ENCODE measurements at places on chromosomes 1 and 21.

GRCh38 chr1:231757101-231757404 lies 130.5 kb downstream of the DISC1 start:
- DNase-seq: no peak

- no peak for DNase-seq
Measured at GRCh38 chr1:64811131-64811530, 66.3 kb downstream of the RAVER2 start.

DNA sequence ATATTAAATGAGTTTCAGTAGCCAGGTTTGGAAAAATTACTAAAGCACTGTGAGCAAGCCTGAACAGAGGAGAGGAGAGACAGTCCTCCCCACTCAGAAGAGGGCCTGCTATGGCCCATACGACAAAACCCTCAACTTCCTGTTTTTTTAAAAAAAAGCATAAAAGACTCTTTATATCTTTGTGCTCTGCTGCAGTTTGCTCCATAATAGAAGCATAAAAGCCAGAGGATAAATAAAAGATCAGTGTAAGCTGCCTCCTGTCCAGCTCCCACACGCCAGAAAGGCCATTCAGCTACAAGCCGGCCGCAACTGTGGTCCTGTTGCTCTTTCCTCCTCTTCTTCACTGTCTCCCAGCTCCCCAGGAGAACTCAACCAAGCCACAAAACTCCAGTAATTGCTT lies 37.8 kb downstream of the NID1 start:
- DNase-seq: no peak

GRCh38 chr21:35732788-35733187 lies 327.5 kb downstream of the SETD4 start:
- no peak for DNase-seq

GRCh38 chr1:201309416-201309815 lies 26.1 kb downstream of the PKP1 start:
- no peak for DNase-seq

GRCh38 chr1:53093451-53093754 lies 31.4 kb downstream of the PODN start:
- DNase-seq: no peak

GRCh38 chr1:198212675-198213074 lies 55.9 kb downstream of the NEK7 start:
- DNase-seq: no peak

DNA sequence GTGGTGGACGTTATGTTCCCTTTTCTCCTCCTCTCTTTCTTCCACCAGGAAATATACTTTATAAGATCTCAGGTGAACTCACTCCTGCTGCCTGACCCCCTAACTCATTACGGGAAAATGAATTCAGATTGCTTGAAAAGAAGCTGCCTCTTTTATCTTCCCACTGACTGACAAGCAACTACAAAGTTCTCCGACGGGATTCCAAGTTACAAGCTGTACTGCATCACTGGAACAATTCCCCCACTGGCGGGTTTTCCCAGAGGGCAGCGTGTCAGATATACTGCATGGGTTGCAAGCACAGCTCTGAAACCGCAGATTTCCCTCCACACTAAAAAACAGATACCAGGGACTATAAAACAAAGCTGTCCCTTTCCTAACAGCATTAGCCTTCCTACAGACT lies 390.6 kb downstream of the KCTD3 start:
- DNase-seq: no peak

DNA sequence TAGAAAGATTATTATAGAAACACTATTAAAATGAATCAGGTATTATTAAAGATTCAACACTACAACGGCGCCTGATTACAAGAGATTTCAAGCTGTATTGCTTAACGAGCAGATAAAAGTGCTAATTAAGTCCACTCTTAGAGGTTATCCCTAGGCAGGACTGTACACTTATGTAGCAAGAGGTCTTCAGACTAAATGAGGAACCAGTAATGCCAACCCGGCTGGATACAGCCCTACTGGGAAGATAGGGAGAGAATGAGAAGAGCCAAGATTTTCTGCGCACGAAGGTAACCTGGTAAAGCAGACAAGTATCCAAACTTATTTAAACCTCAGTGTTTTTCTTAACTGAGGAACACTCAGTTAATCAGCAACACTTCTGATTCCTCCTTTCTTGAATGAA lies 115.7 kb upstream of the HIVEP3 start:
- DNase-seq: no peak

DNA sequence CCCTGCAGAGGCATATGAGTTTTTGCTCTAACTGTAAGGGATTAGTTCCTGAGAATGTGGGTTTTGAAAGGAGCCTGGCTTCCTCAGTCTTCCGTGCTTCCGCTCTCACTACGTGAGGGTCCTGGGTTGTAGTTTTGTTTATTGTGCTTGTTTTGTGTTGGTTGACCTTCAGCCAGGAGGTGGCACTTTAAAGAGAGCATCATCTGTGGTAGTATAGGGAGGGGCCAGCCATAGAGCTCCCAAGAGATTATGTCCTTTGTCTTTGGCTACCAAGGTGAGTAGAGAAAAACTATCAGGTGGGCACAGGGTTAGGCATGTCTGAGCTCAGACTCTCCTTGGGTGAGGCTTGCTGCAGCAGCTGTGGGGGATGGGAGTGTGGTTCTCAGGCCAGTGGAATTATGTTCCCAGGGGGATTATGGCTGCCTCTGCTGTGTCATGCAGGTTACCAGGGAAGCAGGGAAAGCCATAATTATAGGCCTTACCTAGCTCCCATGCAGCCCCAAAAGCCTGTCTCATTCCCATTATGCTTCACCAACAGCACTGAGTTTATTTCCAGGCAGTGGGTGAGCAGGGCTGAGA lies 23.5 kb downstream of the CYP4B1 start:
- DNase-seq: no peak

DNA sequence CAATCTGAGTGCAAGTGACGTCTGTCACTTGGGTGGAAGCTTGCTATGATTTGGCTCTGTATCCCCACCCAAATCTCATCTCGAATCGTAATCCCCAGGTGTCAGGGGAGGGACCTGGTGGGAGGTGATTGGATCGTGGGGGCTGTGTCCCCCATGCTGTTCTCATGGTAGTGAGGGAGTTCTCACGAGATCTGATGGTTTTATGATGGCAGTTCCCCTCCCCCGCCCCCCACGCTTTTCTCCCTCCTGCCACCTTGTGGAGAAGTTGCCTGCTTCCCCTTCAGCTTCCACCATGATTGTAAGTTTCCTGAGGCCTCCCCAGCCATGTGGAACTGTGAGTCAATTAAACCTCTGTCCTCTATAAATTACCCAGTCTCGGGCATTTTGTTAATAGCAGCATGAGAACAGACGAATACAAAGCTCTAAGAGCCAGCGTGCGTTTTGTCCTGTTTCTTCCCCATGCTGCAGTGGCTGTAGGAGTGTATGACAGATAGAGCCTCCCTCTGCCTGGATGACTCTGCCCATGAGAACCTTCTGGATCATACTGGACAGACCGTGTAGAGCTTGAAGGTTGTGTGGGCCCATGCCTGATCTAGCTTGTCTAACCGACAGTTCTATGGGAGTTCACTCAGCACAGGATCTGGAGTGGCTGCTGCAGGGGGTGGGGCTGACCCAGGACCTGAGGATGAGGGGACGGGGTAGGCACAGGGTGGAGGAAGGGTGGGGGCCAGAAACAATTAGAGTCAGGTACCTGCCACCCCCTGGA lies 139.7 kb upstream of the ERRFI1 start:
- no peak for DNase-seq

GRCh38 chr1:181089676-181090544 lies 1.4 kb downstream of the IER5 start:
- DNase-seq: peak; percentile 88

DNA sequence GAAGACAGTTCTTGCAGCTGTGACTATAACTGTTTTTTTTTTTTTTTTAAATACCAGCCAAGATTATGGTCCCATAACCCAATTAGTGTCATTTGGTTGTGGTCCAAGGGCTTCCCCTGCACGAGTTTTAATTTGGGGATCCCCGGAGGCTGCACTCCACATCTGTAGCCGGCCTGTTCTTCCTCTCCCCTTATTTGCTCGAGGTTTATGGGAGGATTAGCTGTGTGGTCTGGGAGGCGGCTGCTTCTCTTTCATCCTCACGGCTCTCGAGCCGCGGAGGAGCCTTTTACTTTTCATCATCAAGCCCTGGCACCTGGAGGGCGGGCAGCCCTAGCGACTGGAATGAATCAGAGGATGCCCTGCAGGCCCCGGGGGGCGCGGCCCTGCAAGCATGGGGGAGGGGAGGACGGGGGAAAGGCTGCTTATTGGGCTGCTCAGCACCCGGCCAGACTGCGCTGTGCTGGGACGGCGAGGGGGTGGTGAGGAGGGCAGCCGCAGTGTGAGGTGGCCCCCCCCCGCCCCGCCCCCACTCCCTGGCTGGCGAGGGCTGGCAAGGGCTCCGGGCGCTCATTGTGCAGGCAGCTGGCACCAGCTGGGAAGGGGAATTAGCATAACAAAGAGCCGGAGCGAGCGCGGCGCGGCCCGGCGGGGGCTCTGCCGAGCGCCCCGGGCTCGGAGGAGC lies 18.5 kb downstream of the SERTAD4 start:
- no peak for DNase-seq

GRCh38 chr1:247114351-247115140 lies 10.4 kb upstream of the ZNF669 start:
- DNase-seq: no peak

GRCh38 chr1:54070171-54070837 lies 16.9 kb downstream of the TCEANC2 start:
- peak; percentile 67 for DNase-seq

GRCh38 chr1:230167419-230167852 lies 100.4 kb downstream of the GALNT2 start:
- peak; percentile 57 for DNase-seq

DNA sequence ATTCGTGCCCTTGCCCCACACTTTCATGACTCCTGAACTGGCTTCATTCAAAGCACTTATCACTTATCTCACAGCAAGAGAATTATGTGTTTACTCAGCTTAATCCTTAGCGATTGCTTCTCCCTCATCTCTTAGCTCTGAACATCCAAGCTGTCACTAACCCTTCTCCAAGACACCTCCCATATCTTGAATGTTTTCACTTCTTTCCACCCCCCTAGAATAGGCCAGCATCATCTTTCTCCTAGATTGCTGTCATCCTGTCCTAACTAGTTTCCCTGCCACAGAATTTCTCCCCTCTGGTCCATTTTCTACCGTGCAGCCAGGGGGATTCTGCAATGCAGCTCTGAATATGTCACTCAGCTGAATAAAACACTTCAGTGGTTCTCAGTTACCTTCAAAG lies 68.6 kb upstream of the SPATA6 start:
- DNase-seq: no peak

DNA sequence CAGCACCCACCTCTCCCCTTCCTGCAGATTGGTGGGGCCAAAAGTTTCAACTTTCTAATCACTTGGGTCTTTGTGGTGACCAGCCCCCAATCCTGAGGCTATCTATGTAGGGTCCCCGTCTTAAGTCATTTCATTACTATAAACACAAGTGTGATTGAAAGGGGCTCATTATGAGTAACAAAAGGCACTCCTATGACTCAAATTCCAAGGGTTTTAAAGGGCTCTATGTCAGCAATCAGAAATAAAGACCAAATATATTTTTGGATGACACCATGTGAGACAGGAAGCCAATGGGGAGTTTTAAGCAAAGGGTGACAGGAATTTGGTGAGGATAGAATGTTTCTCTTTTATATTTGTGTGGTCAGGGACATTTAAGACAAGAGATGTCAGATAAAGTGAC lies 6.2 kb downstream of the ERO1B start:
- no peak for DNase-seq

- DNase-seq: no peak
Measured at GRCh38 chr21:34836933-34837505, 168.2 kb downstream of the CLIC6 start.

DNA sequence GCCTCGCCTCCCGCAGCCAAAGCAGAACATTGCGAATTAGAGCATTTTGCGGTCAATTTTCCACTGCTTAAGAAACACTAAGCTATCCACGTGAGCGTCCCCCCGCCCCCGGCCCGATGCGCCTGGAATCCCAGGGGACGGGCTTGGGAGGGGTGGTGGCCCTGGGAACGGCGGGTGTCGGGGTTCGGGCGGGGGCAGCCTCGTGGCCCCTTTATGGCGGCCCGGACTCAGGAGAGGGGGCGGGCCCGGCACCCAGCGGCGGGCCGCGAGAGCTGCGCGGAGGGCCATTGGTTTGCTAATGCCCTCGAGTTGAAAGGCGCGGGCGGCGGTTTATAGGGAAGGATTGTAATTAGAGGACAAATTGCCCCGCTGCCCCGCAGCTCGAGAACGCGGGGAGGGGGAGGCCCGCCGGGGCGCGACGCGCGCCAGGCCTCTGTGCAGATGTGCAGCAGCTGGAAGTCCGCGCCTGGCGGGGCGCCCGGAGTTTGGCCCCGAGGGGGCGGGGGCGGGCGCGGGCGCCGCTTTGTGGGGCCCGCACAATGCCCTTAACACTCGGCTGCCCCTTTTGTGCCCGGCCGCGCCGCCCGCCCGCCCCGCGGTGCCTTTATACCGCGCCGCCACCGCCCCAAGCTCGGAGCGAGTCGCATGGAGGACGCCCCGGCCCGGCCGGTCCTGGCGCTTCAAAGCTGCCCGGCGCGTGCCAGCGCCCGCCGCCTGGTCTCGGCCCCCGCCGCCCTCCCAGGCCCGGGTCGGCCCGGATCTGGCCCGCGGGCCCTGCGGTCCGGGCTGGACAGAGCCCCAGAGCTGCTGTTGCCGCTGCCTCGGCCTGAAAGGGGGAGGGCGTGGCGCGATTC lies 1.9 kb upstream of the HES3 start:
- DNase-seq: no peak

DNA sequence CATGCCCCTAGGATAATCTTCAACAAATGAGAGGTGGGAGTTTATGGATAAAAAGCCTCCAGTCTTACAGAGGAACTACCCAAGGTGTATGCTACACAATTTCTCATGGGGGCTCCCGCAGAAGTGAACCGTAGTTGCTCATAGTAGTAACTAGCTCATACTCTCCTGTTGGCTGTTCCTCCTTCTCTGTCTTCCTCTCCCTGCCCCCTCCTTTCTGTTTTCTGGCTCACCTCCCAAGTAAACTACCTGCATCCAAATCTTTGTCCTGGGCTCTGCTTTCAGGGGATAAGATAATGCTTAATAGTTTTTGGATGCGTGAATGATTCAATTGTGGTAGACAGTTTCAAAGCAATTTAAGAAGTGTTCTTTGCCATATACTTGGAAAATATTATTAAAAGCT lies 90.1 kb upstream of the ROR1 start:
- DNase-seq: no peak

GRCh38 chr1:59151387-59151761 lies 145.5 kb upstream of the FGGY start:
- DNase-seq: no peak

DNA sequence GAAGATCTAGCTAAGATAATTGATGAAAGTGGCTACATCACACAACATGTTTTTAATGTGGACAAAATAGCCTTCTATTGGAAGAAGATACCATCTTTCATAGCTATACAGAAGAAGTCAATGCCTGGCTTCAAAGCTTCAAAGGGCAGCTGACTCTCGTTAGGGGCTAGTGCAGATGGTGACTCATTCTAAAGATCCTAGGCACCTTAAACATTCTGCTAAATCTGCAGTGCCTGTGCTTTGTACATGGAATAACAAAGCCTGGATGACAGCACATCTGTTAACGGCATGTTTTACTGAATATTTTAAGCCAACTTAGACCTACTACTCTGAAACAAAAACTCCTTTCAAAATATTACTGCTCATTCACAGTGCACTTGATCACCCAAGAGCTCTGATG lies 65.6 kb upstream of the USP24 start:
- DNase-seq: no peak

Measured in CD4-positive, alpha-beta T cell treated with Interleukin-4 for 4 hours (primary cell).